ENCODE measurements at places on chromosomes 6 and 20. TPM values are rescaled to one million over a fixed set of nuclear protein-coding genes. Genes with fewer than 3 reads are reported as not detected.

The BMP2 gene
- 4.4 TPM for polyA plus RNA-seq

The SIRPB2 gene
- 0.95 TPM for polyA plus RNA-seq

The CTCFL gene
- polyA plus RNA-seq, result not detected

The CPXM1 gene
- polyA plus RNA-seq, result 12.3 TPM

The CLDN20 gene
- not detected for polyA plus RNA-seq

Measured in brain (organoid and tissue), 16 donors.